ENCODE measurements at places on chromosomes 2 and 18.

DNA sequence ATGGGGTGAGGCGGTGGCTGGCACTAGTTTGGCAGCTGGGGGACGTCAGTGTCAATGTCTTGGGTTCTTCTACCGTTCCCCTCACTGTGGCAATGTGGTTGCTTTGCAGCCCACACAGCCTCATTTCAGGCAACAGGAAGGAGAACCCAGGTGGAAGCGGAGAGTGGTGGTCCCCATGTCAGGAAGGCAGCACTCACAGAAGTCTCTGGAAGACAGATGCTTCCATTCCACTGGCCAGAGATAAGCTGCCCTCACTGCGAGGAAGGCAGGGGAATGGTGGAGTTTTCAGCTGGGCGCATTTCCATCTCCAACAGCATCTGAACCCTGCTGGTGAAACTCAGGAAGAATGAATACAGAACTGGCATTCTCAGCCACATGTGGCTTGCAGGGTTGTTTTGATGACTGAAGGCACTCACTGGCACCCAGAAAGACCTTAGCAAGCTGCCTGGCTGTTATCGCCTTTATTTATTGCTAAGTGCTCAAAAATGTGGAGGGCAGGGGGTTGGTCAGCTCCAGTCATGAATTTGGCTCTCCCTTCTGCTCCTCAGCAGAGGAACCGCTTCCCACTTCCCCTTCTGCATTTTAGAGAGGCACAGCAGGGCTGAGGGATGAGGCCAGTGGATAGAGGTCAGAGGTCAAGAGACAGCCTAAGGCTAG is 19.4 kb downstream of the KCNIP3 start:
- DNase-seq, result peak; percentile 59

- DNase-seq, result peak; percentile 80
Observed at GRCh38 chr2:30293303-30293921, 62.1 kb downstream of the LBH start.

DNA sequence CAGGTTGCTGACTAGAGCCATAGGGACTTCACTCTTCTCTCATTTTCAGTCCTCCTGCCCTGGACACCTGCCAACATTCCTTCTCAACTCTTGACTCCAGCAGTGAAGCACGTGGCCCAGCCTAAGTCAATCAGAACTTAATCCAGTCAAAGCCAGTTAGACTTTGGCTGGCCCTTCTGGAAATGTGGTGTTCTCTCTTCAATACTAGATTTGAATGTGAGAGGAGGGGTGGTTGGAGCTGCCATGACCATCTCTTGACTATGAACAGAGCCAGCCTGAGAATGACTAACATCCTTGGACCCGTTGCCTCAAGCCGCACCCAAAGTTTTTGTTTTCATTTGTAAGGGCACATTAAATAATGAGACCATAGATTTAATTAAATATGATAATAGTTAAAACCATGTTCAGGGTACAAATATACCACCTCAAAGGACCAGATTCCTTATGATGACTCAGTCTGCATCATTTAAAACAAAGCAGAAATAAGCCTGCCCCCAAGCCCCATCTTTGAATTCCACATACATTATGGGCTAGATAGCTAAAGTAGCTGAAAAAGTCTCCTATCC is 49.7 kb upstream of the RASGRP3 start:
- peak; percentile 49 for DNase-seq

GRCh38 chr2:211176514-211177141 is 620.2 kb downstream of the CPS1 start:
- DNase-seq, result no peak

DNA sequence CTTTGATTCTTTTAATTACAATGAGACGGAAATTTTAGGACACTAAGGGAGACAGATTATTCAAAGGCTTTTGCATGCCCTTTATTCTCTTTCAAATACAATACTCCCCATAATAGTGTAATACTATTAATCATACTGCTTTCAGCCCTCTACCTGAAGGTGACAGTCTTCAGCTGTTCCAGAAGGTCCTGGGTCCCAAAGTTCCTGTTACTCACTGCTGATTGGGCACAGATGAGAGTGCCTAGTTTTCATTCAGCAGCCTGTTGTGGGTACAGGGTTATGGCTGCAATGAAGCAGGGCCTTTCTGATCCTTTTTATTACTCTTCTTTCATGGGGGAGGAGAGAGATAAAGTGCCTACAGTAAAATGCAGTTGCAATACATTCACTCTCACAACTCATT is 80.2 kb downstream of the NUP35 start:
- no peak for DNase-seq

- no peak for DNase-seq
Observed at GRCh38 chr2:203484266-203485112, 50.6 kb downstream of the RAPH1 start.

DNA sequence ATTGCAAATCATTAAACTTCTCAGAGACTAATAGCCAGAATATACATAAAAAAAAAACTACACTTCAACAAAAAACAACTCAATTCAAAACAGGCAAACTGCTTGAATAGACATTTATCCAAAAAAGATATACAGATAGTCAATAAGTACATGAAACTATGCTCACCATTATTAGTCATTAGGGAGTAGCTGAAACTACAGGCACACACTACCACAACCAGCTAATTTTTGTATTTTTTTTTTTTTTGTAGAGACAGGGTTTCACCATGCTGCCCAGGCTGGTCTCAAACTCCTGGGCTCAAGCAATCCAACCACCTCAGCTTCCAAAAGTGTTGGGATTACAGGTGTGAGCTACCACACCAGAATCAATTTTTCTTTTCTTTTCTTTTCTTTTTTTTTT is 16.9 kb downstream of the RPRD1A start:
- no peak for DNase-seq
